MV-4-11 (cell line): ENCODE measurements at places on chromosomes 16 and 17.

DNA sequence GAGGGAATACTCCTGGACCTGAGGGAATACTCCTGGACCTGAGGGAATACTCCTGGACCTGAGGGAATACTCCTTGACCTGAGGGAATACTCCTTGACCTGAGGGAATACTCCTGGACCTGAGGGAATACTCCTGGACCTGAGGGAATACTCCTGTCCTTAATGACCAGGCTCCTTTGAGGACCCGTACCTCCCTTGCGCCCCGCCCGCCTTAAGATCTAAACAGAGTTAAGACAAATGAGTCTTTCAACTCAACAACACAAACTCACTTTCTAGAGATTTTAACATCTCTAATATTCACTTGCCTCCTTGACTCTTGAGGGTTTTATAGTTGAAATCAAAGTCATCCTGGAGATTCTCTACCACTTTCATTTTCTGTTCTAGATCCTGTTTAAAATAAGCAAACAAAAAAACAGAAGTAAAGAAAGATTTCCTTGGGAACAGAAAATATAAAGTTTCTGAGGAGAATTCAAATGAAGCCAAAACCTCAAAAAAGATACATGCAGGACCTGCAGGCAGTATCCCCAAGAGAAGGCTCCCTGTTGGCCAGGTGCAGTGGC lies 49.7 kb downstream of the STAT3 start:
- DNase-seq = no peak

GRCh38 chr17:41420134-41420533 lies 4.3 kb downstream of the KRT37 start:
- no peak for DNase-seq

GRCh38 chr16:65769055-65769465 lies 597.4 kb upstream of the CDH5 start:
- DNase-seq = peak; percentile 91

DNA sequence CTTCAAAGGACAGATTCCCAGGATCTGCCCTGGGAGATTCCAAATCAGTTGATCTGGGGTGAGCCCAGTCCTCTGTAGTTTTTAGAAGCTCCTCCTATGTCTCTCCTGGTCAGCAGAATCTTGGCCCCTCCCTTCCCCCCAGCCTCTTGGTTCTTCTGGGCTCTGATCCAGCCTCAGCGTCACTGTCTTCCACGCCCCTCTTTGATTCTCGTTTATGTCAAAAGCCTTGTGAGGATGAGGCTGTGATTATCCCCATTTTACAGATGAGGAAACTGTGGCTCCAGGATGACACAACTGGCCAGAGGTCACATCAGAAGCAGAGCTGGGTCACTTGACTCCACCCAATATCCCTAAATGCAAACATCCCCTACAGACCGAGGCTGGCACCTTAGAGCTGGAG lies 840 bp upstream of the CDH5 start:
- no peak for DNase-seq
